ENCODE measurements at places on chromosomes 6 and 20.

DNA sequence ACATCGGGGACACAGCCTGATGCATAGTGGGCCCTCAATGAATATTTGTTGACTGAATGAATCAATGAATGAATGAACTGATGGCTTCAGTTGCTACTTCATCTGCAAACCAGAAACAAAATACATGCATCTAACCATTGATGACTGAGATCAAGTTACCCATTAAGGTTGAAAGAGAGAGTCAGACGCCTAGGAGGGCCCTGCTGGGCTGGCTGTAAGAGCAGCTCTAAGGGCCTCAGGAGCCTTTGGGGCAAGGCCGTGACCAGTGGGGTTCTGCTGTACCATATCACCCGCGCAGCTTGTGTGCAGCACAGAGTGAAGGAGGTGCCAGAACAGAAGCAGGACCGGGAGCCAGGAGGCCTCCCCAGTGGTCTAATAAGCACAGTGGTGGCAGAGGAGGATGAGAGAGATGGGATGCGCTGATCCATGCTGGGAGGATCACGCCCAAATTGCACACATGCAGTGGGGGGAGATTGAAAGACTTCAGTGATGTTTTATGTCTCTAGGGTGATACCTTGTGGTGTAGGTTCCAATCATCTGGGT lies 96.1 kb upstream of the KCNG1 start:
- no peak for DNase-seq

GRCh38 chr20:931401-931800 lies 15.3 kb upstream of the ANGPT4 start:
- DNase-seq = no peak

DNA sequence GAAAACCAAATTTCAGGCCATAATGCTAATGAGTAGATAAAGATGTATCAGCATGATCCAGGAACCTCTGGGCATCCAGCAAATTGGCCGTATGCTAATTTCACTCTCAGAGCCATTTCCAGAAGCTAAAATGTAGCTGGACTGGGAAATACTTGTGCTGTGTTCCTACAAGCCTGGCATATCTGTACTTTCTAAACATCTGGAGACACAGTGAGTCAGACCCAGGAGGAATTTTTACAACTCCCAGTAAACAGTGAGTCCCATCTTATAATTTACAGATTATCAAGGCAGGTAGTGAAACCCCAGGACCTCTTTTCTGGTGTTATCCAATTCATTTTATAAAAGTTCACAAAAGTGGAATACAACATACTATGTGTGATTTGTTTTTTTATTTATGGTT lies 683.0 kb upstream of the ADGRB3 start:
- DNase-seq = no peak

- no peak for DNase-seq
Observed at GRCh38 chr6:142833054-142833453, 111.9 kb downstream of the HIVEP2 start.

DNA sequence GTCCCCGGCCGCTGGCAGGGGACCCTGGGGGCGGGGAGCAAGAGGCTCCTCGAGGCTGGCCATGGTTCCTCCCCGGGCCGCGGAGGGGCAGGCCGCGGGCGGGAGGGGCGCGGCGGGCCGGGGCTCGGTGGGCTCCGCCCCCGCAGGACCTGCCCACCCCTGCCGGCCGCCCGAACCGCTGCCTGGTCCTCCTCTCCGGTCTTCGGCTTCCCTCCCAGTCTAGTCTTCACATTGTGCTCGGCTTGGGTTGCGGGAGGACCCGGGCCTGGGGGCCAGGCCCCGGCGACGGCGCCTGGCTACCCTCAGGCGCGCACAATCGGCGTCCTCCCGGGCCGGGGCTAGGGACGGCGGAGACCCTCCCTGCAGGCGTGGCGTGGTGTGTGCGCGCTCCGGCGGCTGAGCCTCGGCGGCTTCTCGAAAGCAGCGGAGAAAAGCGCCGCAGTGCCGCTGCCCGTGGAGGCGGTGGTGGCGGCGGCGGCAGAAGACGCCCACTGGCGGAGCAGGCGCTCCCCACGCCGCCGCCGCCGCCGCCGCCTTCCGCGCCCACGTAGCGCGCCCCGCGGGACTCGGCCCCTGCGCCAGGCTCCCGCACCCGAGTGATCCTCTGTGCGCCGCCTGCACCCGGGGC lies at the start of gene PDE10A:
Gene PDE10A (minus strand): TSS at position 493 of the 628 bp plus-strand sequence. CDS start 430 bp downstream, at position 63.
- DNase-seq = peak; percentile 23

- DNase-seq = no peak
Observed at GRCh38 chr6:46062312-46062711, 46.7 kb upstream of the CLIC5 start.

DNA sequence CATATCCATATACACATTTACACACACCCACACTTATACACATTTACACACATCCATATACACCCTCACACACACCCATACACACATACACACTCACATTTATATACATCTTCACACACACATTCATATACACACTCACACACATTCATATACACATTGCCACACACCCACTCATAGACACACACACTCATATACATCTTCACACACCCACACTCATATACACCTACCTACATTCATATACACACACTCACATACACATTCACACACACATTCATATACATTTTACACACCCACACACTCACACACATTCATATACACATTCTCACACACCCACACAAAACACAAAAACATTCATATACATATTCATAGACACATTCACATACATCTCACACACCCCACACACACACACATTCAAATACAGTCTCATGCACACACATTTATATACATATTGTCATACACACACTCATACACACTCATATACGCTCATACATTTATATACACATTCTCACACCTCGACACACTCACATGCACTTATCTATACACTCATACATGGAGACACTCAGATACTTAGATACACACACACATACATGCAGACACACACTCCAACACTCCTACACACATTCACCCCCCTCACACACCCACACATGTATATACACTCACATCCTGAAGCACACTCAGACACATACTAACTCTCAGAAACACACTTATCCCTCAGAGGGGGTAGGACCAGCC lies 82.1 kb downstream of the MRPL14 start:
- DNase-seq = no peak

- no peak for DNase-seq
Observed at GRCh38 chr6:2485116-2485515, 239.7 kb upstream of the GMDS start.

DNA sequence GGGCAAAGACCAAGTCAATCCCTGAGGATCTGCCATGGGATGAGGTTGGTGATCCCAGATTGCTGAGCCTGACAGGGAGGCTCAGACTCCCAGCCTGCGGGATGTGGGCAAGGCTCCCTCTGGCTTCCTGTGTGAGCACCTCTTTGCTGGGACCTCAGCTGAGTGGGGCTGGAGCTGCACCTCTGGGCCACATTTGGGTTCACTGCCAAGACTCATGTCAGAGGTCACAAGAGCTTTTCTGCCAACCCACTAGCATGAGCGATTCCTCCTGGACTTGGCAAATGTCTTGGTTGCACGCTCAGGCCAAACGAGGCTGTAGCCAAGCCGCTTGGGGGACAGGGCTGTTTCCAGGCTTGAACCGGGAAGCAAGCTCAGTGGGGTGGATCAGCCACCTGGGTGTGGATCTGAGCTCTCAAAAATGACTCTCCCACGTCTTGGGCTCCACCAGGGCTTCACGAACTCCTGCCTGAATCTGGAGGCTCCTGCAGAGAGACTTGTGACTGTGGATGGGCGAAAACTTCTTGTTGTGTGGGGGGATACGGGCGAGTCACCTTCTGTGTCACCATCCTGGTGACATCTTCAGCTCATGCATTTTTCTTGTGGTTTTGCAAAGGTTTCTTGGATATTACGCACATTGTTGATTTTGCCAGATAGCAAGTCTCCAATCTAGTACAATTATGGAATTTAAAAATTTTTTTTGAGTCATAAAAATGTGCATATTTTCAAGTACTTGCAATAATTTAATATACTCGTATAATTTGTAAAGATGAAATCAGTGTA lies 359.5 kb downstream of the CDH4 start:
- DNase-seq = no peak

- DNase-seq = peak; percentile 15
Observed at GRCh38 chr6:147204843-147205311, 660 bp downstream of the STXBP5 start.

DNA sequence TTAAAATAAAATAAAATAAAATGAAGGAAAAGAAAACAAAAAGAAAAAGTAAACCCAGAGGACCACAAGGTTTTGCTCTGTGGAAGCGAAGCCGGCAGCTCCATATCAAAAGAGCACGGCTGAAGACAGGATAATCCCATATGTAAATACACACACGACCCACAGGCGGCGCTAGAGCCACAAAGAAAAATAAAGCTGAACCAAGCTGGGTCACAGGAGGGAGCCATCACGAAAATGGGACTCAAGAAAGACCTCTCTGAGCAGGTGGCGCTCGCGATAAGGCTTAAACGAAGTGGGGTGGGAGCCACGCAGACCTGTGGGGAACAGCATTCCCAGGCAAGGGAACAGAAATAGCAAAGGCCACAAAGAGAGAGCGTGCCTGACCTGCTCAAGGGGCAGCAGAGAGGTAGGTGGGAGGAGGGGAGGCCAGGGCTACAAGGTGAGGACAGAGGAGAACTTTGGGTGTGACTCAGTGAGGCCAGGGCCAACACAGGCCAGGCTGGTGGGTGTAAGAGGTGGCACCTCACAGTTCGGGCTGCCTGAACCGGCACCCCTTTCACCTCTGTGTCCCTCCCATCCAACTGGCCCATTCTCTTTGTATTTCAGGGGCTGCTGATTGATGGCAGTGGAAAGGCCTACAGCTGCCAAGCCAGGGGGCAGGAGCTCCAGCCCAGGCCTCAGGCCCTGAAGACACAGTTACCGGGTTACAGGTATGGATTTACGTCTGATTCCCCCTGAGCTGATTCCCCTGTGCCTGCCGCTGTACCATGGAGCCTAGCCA lies 26.0 kb downstream of the PTGIS start:
- DNase-seq = peak; percentile 77

- DNase-seq = no peak
Observed at GRCh38 chr6:105429676-105430075, 26.8 kb upstream of the PREP start.

- DNase-seq = no peak
Observed at GRCh38 chr20:611047-611842, 1.1 kb upstream of the TCF15 start.

DNA sequence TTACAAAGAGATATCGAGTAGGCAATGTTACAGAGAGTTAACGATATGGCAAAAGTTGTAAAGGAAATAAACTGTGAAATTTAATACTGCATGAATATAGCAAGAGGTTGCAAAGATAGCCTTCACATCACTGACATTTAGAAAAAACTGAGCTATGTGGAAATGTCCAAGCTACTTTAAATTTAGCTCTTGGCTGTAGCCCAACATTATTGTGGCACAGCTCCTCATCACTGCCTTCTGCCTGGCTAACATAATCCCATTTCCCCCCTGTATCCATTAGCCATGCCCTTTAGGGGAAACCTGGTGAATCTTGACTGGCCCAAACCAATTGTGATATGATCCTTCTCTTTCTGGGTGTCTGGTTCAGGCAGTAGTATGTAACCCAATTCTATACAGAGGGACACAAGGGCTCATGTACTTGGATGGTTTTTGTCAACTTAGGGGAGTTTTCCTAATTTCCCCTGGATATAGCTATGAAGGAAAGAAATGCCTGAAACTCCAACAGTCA lies 115.4 kb downstream of the PFDN4 start:
- DNase-seq = no peak

- DNase-seq = no peak
Observed at GRCh38 chr6:42022755-42023384, 27.5 kb upstream of the TAF8 start.

GRCh38 chr20:44219791-44220190 lies 9.2 kb upstream of the OSER1 start:
- DNase-seq = no peak

DNA sequence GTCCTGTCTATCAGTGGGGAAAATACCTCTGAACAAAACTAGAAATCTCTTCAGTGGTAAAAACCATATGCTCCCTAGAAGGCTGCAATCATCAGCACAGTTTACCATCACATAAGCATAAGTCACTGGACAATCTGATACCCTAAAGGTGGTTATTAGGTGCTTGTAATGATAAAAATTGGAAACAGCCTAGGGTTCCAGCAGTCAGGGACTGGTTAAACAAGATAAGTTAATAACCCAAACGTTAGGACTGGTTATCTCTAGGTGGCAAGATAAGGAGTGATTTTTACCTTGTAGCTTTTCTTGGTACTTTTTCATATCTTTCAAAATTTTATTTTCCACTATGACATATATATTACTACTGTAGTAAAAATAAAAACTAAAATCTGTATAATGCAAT lies 11.0 kb downstream of the ECI2 start:
- no peak for DNase-seq

GRCh38 chr20:47133809-47134456 lies 222.6 kb downstream of the ZMYND8 start:
- DNase-seq = no peak

DNA sequence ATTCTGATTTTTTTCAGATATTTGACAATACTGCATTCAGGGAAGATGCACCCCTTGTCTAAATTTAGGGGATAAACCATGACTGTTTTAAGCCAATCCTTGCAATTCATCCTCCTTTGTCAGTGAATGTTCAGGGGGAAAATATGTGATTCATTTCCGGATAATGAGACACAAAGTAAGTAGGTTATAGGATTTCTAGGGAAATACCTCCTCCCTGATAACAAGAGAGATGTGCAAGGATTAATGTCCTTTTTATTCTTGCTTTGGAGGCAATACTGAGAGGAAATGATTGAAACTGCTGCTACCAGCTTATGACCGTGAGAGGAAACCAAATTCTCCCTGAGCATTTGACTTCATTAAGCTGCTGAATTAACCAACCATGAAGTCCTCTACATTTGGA lies 161.3 kb upstream of the EYA4 start:
- DNase-seq = no peak

- no peak for DNase-seq
Observed at GRCh38 chr6:157537556-157537955, 156.6 kb downstream of the ZDHHC14 start.

- DNase-seq = peak; percentile 51
Observed at GRCh38 chr6:6007366-6008088, 802 bp upstream of the NRN1 start.

GRCh38 chr20:53097371-53097770 lies 125.2 kb downstream of the TSHZ2 start:
- no peak for DNase-seq

DNA sequence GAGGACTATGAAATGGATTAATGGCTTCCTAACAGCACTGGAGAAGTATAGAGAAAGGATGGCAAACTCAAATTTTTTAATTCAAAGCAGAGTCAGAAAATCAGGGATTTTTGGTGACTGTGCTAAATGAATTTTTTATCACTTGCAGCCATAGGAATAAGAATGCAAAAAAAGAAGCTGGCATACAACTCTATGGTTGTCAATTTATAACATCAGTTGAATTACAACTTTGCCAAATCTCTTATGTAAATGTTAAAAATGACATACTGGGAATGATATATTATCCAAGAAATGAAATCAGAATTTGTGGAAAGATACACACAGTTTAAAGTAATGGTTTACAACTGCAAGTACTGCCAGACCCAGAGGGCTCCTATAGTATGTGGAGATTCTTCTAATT lies 106.5 kb downstream of the HTR1B start:
- DNase-seq = no peak

Data from lung microvascular endothelial cell (primary cell).